Activated naive CD4-positive, alpha-beta T cell (primary cell): ENCODE measurements at places on chromosomes 2 and 18.

DNA sequence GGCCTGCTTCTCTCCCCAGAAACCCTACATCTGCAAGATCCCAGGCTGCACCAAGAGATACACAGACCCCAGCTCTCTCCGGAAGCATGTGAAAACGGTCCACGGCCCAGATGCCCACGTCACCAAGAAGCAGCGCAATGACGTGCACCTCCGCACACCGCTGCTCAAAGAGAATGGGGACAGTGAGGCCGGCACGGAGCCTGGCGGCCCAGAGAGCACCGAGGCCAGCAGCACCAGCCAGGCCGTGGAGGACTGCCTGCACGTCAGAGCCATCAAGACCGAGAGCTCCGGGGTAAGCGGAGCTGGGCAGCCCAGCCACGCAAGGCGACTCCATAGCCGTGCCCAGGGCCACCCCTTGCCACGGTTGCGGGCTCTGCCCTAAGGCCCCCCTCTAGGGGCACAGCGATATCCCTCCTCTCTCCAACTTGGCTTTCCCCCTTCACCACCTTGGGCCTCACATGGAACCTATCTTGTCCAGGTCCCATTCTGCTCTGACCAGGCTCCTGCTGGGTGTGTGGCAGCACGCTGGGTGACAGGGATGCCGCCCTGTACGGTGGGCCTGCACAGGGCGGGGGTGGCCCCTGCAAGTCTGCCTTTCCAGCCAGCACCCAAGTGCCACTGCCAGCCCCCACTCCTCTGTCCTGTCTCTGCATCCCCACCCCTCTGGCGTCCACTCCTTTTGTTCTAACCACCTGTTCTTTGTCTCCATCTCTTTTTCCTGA lies 248.9 kb downstream of the GLI2 start:
- DNase-seq, result no peak

GRCh38 chr2:189569295-189569910 lies 11.2 kb downstream of the SLC40A1 start:
- no peak for DNase-seq

DNA sequence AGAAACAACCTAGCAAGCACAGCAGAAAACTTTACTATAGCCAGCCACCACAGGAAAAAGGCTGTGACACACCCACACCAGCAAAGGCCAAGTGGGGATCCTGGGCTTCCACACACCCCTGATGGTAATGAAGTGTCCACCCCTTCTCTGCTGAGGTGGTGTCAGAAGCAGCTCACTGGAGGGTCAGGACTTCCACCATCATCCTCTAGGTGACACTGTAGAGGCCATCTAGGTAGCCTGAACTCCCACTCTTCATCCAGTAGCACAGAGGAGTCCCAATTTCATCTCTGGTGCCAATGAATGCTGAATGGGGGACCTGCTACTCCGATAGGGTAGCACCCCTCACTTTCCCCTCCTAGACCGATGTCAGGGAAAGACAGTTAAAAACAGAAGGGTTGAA lies 1544.4 kb downstream of the LRP1B start:
- no peak for DNase-seq

- no peak for DNase-seq
Measured at GRCh38 chr18:13461469-13461868, 242.9 kb downstream of the LDLRAD4 start.

DNA sequence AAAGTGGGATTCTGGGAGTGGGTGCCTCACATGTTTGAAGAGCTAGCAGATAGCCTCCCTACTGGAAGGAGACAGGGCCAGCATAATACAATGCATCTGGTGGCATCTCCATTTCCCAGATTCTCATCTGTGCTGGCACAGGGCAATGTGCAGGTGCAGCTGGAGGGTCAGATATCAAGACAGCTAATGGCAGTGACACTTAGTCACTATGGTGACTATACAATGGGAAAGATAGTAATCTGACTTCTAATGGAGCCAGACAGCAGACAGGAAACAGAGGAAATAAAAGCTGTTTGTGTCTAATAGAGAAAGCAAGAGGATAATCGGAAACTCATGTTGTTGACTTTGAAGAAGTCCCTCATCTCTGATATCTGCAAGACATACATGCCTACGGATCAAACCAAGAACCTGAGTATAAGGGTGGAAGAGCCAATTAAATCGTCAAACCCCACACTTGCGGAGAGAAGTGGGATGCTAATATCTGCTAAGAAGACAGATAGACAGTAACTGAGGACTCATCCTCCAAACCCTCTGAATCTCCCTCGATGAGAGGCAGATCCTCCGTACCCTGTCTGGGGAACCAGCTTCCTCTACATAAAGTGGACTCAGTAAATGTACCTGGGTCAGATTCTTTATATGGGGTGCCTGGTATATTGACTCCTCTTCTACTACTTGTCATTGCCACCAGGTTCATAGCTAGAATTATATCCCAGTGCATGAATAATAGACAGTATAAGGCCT lies 692.7 kb downstream of the SOCS6 start:
- no peak for DNase-seq

- no peak for DNase-seq
Measured at GRCh38 chr18:63244607-63245006, 75.0 kb downstream of the BCL2 start.

GRCh38 chr2:231965102-231965501 lies 3.6 kb downstream of the DIS3L2 start:
- DNase-seq, result no peak

GRCh38 chr2:102033031-102033749 lies 41.4 kb downstream of the IL1R2 start:
- no peak for DNase-seq

GRCh38 chr18:42635378-42636048 lies 480.0 kb downstream of the RIT2 start:
- DNase-seq, result no peak

GRCh38 chr2:69089266-69089665 lies 76.3 kb downstream of the ANTXR1 start:
- no peak for DNase-seq

DNA sequence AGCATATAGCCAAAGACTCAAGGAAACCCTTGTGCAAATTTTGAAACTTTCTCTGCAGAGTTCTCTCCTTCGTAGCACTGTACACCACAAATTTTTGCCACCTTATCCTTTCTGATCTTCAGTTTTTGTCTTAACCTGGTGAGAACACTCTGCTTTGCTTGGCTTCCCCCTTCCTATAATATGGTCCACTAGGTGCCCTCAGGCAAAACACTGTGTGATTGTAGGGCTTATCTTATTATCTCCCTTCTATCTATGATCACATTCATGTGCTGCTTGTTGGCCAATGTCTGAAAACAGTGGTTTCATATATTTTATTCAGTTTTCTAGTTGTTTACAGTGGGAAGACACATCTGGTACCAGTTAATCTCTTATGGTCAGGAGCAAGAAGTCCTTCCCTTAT lies 111.1 kb downstream of the MTX2 start:
- DNase-seq, result no peak
